ENCODE measurements at places on chromosomes 1 and 21.
A peak's percentile ranks its signal among the peaks of the same experiment; 100 is the strongest.

- DNase-seq: no peak
These were observed 133.8 kb downstream of the PTPRC start for GRCh38 chr1:198772626-198773025.

- DNase-seq: no peak
These were observed 75.1 kb downstream of the CAMTA1 start for GRCh38 chr1:6860401-6860800.

GRCh38 chr1:226820941-226821718, 49.3 kb upstream of the PSEN2 start:
- DNase-seq: no peak

- DNase-seq: peak; percentile 4
These were observed 27.7 kb downstream of the TRIM11 start for GRCh38 chr1:228378873-228379460.

- no peak for DNase-seq
These were observed 141.6 kb downstream of the KCNT2 start for GRCh38 chr1:196466654-196467053.

GRCh38 chr1:244067893-244068292, 16.8 kb downstream of the ZBTB18 start:
- no peak for DNase-seq

- DNase-seq: no peak
These were observed 738.9 kb upstream of the PTBP2 start for GRCh38 chr1:95982711-95983110.

- no peak for DNase-seq
These were observed 23.4 kb downstream of the WDR4 start for GRCh38 chr21:42855937-42856335.
